Mesenchymal stem cell (in vitro differentiated cells and primary cell): ENCODE measurements at places on chromosomes 7 and 10.

- no peak for DNase-seq
These were observed 32.8 kb downstream of the LYZL1 start for GRCh38 chr10:29321656-29322055.

GRCh38 chr10:84337199-84337598 is 8.8 kb downstream of the CCSER2 start:
- peak; percentile 47 for DNase-seq

- DNase-seq, result no peak
These were observed 744.7 kb downstream of the KCNMA1 start for GRCh38 chr10:76892766-76893479.

DNA sequence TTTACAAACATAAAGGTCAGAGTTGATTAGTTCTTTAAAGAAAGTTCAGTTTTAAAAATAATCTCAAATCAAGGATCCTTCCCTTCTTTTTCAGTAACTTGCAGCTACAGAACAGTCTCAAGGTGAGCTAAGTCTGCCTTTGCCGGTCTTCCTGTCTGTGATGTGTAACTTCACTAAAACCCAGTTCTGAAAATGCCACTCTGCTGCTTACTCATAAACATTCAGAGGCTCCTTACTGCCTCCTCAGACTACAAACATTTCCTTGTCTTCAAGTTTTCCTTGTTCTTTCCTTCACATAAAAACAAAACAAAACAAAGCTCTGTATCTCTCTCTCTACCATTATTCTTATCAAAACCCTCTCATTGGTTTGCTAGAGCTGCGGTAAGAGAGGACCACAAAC is 128.7 kb downstream of the ETV1 start:
- DNase-seq, result no peak

- DNase-seq, result no peak
These were observed 821.0 kb upstream of the CELF2 start for GRCh38 chr10:10196701-10197100.

- no peak for DNase-seq
These were observed 746 bp downstream of the NPFFR1 start for GRCh38 chr10:70283071-70283444.

- no peak for DNase-seq
These were observed 21.1 kb downstream of the INTS1 start for GRCh38 chr7:1483079-1483478.

DNA sequence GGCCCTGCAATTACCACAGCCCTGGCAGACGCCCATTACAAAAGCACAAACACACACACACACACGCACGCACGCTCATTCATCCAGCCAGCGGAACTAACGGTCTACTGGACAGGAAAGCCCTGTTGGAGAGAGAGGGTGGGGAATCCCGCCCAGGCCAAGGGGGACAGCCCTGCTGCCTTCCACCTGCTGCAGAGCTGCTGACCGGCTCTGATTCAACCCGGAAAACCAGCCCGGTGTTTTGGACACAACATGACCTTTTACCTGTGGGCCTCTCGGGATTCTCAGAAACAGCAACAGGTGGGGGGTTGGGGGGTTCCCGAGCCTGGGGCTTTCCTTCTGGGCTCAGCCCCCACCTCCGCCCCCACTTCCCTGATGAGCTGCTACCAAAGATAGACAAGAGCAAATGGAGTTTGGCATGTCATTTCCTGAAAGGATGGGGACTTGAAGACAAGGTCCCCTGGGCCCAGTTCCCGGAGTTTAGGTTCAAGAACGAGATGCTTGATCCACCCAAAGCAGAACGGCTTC is 18.5 kb upstream of the SERPINE1 start:
- peak; percentile 58 for DNase-seq

DNA sequence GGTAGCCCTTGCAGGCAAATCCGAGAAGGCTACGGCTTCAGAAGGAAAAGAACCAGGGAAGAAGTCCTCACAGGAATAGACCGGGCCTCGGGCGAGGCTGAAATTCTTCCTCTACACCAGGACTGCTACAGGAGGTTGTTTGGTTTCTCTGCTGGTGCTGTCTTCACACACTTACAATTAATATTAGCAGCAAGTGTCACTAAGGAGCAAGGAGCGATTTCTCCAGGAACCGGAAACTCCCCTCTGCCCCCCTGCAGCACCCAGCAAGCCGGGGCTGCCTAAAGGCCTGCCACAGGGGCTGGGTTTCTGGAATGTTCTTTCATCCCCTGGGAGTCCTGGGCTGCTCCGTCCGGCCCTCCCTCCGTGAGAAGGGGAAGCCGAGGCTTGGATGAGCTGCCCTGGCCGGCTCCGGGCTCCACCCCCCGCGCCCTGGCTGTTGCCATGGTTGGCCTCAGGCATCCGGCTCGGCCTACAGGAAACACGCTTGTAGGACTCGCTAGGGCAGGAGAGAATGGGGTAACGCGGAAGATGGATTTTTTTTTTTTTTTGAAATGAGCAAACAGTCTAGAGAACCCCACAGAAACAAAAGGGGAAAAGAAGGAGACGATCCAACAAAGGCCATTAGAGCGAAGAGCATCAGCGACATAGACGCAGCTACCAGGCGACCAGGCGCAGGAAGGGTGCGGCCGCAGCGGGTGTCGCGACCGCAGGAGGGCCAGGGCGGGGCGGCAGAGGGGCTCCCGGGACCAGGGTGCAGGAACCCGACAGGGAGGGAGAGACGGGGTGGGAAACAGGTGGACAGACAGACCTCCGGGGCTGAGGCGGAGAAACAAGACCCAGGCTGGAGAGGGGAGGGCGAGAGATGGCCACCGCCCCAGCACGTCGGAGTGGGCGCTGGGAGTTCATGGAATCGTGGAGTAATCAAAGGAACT is 33.0 kb downstream of the EN2 start:
- no peak for DNase-seq

DNA sequence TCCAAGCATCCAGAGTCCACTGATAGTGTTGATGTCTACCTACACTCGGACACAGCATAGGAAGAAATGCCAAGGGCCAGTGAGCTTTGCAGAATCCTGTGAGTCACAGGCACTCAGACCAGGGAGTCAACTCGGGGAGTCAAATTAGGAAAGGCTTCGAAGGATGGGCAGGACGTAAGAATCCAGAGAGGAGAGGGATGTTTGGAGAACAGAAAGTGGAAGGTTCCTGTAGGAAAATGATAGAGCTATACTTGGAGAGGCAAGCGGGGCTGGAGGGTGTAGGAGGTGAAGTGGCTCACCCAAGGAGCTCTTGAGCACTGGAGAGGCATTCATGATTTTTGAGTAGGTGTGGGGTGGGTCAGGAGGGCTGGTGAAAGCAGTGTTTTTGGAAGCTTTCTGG is 3.0 kb downstream of the ZYX start:
- DNase-seq, result peak; percentile 70

DNA sequence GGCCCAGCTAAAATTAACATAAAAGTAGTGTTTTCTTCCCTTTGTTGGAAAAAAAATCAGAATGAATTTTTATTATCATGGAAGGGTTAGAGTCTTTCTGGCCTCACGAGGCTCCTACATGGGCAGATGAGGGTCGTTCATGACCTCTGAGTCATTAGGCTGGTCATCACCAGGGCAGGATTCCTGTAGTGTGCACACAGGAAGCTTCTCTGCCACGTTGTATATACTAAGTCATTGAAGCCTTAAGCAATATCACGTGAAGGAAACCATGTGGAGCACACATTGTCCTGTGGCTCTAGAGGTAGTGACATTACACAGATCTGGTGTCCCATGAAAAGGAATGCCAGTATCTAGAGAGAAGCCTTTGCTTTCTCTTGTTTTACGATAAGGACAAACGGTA is 84.7 kb upstream of the C1QL3 start:
- DNase-seq, result peak; percentile 87

- DNase-seq, result no peak
These were observed 21.7 kb downstream of the ZNF316 start for GRCh38 chr7:6658618-6659345.

GRCh38 chr10:76514869-76515268 is 1083.4 kb downstream of the LRMDA start:
- DNase-seq, result no peak

- no peak for DNase-seq
These were observed 722 bp downstream of the MDH2 start for GRCh38 chr7:76048668-76048988.

DNA sequence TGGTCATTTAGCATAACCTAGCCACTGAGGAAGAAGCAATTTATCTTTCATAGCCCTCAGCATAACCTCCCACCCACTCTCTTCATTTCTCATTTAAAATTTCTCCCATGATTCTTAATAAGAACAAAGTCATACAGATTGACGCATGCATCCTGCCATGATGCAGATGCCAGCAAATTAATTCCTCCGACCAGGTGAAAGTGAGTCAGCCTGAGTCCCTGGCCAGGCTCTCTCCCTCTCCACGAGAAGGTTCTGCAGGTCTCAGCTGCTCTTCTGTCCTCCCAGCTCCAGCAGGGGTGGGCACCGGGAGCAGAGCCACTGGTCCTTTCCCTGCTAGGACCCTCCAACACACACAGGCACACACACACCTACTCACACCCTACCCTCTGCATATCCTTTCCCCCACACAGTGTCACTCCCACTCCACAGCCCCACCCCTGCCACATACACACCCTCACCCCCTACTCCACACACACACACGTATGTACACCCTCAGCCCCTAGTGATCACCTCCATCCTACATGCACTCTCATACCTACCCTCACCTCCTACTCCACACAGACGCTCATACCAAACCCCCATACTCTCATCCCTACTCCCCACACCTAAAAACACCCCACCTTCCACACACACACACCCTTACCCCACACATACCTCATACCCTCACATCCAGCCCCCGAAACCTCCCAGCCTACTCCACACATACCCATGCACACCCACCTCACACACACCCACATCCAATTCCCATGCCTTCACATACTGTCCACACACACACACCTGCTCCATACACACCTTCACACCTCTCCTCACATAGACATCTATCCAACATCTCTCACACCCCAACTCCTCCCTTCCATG is 78.0 kb downstream of the FAM13C start:
- DNase-seq, result no peak

DNA sequence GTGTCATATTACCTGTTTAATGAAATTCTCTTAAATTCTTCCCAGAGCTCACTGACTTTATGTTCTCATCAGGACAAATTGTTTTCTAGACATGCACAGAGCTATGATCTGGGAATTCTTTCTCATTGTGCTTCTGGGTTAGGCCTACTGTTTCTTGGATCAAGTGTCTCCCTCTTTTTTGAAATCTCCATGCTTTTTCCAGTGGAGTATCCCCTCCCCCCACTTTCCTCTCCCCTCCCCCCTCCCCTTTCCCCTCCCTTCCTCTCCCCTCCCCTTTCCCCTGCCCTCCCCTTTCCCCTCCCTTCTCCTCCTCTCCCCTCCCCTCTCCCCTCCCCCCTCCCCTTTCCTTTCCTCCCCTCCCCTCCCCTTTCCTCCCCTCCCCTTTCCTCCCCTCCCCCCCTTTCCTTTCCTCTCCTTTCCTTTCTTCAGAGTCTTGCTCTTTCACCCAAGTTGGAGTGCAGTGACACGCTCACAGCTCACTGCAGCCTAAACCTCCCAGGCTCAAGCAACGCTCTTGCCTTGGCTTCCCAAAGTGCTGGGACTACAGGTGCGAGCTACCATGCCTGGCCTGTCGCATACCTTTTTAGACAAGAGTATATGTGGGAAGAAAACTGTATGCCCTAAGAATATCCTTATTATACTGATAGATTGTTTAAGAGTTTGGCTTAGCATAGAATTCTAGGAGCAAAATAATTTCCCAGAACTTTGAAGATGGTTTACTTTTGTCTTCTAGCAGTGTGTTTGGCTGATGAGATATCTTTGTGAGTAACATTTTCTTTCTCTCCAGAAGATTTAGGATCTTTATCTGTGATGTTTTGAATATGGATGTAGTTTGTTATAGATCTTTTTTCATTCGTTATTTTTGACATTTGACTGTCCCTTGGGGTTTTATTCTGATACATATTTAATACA is 2.5 kb downstream of the DYNC2I1 start:
- peak; percentile 25 for DNase-seq

DNA sequence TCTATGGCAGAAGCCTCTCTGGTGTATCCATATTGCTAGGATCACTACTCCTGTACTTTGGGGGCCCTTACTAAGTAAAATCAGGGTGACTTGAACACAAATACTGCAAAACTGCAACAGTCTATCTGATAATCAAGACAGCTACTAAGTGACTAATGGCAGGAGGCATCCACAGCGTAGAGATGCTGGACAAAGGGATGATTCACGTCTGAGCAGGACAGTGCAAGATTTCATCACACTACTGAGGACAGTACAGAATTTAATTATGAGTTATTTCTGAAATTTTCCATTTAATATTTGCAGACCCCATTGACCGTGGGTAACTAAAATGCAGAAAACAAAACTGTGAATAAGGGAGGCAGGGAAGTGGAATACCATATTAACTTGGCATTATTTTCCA is 10.4 kb downstream of the CUL2 start:
- peak; percentile 89 for DNase-seq

- peak; percentile 76 for DNase-seq
These were observed 391.4 kb downstream of the NRG3 start for GRCh38 chr10:82266438-82266837.

DNA sequence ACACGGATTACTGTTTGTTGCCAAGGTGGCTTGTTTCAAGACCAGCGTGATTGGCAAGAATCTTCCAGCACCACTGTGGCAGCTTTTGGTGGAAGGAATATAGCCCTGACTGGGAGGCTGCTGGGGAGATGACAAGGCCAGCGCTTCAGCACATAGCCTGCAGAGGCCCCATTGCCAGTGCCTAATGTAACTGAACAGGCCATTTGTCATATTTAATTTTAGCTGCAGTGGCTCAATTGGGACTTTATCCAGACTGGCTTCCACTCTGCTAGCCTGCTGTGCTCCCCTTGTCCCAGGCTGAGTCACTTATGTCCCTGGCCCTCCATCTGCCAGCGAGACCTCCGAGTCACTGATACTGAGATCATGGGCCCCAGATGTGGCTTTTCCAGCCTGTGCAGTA is 483.1 kb downstream of the GALNT17 start:
- DNase-seq, result no peak

DNA sequence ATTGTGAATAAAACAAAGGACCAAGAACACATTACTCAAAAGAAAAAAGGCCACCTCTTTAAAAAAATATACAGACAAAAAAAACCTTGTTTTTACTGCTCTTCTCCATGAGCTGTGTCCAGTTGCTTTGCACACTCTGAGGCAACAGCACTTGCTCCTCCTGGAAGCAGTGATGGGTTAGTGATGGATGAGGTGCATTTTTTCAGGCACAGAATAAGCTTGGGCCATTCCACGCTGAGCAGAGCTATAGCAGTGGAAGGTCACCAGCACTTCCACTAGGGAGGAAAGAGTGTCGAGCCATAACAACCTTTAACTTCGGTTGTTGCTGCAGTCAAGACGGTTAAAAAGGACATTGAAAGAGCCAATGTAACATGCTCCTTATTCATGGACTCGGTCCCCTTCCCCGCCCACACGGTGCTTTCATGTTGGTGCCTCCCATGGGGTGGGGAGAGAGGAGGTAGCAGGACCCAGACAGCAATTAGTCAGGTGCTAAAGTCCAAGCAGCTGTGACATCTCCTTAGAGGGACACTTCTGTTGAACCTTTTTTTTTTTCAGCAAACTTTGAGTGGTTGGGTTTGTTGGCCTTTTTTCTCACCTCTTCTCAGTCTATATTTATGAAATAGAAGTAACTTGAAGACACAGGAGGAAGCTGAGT is 136.5 kb upstream of the ADARB2 start:
- no peak for DNase-seq

DNA sequence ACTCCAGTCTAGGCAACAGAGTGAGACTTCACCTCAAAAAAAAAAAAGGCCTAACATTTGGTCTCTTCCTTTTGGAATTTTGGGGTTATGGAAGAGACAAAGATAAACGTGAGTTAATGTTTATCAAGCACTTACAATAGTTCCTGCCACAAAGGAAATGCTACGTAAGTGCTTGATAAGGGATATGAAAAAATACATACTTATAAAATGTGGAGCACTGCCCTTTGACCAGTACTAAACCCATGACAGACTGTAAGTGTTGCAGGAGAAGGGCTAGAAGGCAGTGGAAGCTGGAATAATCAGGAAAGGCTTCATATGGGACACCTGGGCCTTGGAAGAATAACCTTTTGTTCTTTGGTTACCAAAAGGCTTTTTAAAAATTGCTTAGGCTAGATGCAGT is 25.5 kb downstream of the TMEM248 start:
- DNase-seq, result no peak
